ENCODE measurements at places on chromosomes 3 and 15.
A peak's percentile ranks its signal among the peaks of the same experiment; 100 is the strongest.

- no peak for DNase-seq
These were observed 495.5 kb downstream of the NLGN1 start for GRCh38 chr3:173893066-173893465.

GRCh38 chr3:71577011-71577410 lies 6.5 kb downstream of the FOXP1 start:
- DNase-seq, result no peak

- DNase-seq, result no peak
These were observed 76.6 kb downstream of the GBE1 start for GRCh38 chr3:81684751-81685395.

DNA sequence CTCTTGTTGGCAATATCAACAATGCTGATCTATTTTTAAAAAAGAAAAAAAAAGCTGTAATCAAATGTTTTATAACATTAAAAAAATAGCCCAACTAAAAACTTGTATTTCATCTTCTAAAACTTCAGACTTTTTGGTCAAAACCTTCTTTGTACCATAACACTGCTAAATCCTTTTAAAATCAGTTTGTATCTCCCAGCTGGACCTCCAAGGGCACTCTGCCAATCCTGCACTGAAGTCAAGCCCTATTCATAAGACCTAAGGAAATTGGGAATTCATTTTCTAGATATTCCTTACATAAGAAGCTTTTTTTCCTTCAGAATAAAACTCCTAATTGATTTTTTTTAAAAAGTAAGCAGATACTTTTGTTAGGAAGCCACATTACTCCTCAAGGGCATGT lies 38.2 kb upstream of the HCLS1 start:
- no peak for DNase-seq

DNA sequence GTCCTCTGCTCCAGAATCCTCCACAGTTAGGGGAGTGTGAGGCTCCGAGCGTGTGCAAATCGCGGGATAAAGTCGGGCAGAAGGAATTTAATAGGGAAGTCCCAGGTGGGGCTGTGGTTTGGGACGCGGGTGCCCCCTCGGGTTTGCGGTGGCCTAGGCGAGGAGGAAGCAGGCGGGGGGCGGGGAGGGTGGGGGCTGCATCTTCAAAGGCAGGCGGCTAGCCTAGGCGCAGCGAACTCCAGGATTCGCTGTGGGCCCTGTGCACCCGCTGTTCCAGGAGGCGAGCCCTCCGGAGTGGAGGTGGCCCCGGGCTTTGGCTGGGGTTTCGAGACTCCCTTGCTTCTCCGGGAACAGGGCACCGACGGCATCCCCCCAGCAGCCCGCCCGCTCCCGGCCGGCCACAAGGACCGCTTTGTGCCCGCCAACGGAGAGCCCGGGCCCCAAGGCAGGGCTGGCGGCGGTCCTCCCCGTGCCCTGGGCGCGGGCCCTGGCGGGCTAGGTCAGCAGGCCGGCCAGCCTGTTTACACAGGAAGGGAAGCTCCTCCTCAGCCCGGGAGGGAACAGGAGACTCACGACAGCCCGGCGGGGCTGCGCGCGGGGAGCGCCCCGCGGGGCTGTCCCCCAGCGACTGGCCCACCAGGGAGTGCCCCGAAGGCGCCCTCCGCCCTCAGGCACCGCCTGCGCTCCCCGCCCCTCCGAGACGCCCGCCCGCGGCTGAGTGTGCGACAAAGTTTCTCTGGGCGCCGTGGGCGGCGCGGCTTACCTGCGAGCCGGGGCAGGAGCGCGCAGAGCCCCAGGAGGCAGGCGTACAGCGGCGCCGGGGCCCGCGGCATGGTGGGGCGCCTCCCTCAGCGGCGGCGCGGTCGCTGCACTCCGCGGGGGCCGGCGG lies 753 bp downstream of the ITGB5 start:
- DNase-seq, result no peak

- peak; percentile 34 for DNase-seq
These were observed 25.7 kb downstream of the RPLP1 start for GRCh38 chr15:69478259-69478781.

GRCh38 chr15:45126535-45127158 lies 3.0 kb downstream of the DUOXA1 start:
- no peak for DNase-seq

- no peak for DNase-seq
These were observed 121.3 kb downstream of the THRB start for GRCh38 chr3:24373198-24373959.

GRCh38 chr3:24338409-24339130 lies 156.1 kb downstream of the THRB start:
- DNase-seq, result no peak

DNA sequence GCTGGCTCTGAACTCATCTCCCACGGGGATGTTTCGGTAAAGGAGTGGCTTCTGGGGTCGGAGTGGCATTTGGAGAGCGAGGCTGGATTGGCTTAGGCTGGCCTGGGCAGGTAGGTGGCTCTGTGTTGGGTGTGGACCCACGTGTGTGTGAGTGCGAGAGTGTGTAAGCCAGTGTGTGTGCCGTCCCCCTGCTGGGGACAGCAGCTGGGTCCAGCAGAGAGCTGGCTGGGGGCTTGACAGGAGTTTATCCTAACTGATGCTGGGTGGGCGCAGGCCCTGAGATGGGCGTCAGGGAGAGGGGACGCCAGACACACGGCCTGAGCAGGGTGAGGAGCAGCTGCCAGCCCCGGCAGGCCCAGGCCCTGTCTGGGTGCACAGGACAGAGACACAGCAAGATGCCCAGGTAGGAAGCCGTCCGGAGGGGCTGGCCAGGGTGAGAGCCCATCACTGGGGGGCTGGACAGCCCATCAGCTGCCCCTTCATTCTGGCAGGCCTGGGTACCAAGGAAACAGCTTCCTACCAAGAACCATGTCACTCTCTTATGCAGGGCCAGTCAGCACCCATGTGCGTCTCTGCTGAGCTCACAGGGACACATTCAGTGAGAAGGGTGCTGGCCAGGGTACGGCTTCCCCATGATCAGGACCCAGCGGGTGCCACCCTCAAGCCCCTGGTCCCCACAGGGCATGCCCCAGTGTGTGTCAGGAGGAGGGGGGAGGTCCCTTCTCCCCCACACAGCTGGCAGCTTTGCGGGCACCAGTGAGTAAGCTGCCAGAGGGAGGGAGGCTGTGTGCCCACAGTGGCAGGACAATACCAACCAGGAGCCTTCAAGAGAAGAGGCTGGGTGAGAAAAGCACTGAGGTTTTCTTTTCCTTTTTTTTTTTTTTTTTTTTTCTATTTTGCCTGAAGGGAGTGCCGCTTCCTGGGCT lies 1.1 kb downstream of the PAK6 start:
- DNase-seq, result no peak

GRCh38 chr15:67571648-67572415 lies 29.3 kb downstream of the MAP2K5 start:
- DNase-seq, result no peak

DNA sequence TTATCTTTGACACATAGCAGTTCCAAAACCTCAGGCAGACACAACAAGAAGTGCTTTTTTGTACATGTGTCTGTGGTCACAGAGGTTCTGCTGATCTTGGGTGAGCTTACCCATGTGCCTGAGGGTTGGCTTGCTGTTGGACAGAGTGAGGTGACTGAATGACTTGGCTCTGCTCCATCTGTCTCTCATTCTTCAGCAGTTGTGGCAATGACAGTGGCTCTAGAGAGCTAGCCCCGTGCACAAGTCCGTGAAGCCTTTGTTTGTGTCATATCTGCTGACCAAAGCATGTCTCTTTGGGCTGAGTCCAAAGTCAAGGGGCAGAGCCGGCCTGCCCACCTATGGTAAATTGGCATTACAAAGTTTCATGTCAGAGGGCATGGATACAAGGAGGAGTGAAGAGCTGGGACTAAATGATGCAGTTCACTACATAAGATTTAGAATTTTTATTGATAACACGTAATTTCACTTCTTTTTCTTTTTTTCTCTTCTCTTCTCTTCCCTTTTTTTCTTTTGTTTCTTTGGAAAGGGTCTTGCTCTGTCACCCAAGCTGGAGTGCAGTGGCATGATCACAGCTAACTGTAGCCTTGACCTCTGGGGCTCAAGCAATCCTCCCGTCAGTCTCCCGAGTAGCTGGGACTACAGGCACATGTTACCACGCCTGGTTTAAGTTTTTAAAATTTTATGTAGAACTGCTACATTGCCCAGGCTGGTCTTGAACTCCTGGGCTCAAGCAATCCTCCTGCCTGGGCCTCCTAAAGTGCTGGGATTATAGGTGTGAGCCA lies 77.9 kb downstream of the ITPR1 start:
- no peak for DNase-seq

- DNase-seq, result no peak
These were observed 42.4 kb downstream of the REC114 start for GRCh38 chr15:73485372-73485771.

DNA sequence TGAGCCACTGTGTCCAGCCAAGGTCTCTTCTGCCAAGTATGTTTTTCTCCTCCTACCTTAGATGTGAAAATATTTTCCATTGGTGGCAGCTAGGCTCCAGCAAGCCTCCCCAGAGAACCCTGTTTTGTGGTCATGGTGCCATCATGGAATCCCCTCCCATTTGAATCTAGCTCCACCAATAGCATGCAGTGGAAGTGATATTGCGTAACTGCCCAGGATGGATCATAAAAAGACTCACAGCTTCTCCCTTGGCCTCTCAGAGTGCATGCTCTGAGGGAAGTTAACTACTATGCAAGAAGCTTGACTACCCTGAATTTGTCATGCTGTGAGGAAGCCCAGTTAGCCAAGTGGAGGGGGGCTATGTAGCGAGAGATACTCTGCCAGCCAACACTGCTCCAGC lies 27.5 kb downstream of the CRYGS start:
- DNase-seq, result no peak

DNA sequence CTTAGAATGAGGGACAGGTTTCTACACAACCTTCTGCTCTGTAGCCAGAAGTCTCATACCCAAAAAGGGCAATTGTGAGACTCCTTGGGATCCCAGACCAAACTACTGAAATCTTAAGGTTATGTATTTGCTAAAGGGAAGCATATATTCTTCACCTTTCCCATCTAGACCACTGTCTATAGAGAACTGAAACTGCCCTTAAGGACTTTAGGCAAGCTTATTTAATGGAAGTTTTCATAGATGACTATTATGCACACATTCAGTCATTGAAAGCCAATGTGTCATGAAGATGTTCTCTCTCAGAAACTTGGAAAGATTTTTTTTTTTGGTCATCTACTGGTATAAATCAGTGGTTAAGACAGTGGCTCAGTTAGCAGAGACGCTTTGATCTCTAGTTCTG lies 365.3 kb downstream of the MCTP2 start:
- DNase-seq, result no peak

DNA sequence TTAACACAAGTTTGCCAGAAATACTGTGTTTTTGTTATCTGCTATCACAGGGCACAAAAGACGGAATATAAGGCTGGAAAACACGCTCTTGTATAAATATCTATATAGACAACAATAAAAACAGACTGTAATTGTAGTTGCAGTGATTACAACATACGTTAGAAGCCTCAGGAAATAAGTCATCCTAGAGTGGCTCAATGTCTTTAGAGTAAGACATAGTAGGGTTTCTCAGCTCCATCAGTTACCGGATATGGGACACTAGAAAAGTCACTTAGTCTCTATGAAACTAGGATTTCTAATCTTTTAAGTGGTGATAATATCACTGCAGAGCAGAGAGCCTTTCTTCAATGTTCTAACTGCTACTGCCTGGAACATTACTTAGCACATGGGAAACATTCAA lies 208.8 kb downstream of the STAG1 start:
- no peak for DNase-seq

DNA sequence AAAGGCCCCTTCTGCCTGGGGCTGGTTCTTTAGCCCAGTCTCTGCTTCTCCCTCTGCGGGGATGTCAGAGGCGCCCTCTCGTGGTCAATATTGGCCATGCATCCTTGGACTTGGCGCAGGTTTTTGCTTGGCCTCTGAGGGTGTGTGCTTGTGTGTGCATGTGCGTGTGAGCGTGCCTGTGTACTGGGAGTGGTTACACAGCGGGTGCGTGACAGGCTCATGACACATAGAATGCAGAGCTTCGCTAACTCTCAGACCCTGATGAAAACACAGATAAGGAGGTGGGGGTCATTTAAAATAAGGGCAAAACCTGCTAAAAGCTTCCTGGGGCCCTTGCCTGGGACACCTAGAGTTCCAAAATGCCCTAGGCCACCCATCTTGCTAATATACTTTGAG lies 160.9 kb downstream of the SMAD6 start:
- DNase-seq, result peak; percentile 64

GRCh38 chr15:50055332-50055731 lies 63.7 kb downstream of the ATP8B4 start:
- no peak for DNase-seq

DNA sequence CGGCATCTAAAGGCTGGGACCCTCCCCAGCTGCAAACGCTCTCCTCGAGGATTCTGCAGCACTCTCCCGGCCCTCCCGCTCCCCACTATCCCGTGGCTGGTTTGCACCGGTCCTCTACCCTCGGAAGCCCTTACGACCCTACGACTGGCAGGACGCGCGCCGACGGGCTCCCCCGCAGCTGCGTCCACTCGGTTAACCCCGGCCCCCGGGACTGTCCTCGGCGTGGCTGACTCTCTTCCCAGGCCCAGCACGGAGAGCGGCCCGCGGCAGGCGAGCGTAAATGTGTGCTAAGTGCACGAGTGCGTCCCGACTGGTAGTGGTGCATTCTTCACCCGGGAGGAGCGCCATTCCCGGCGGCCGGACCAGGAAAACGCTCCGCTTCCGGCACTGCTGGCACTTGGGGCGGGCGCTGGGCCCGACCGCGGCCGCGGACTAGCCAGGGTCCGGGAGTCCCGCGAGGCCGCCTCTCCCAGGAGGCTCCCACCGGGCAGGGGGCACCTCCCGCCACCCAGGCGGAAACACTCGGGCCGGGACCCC lies 508 bp downstream of the GORASP1 start:
- DNase-seq, result no peak

DNA sequence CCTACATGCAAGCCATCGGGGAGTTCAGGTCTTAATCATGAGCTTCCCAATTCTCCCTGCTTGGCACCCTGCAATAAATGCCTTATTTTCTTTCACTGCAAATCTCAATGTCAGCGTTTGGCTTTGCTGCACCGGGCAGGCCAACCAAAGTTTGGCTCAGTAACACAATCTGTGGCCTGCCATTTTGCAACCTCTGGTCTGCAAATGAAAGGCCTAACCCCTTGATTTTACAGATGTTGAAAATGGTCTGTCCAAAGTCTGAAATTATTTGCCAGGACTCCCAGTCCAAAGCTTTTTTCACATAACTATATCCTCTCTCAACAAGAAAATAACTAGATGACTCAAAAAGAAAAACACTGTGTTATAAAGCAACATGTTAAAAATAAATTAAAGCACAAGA lies 34.0 kb upstream of the LEKR1 start:
- no peak for DNase-seq

GRCh38 chr3:48696601-48697000 lies 10.9 kb upstream of the NCKIPSD start:
- no peak for DNase-seq

DNA sequence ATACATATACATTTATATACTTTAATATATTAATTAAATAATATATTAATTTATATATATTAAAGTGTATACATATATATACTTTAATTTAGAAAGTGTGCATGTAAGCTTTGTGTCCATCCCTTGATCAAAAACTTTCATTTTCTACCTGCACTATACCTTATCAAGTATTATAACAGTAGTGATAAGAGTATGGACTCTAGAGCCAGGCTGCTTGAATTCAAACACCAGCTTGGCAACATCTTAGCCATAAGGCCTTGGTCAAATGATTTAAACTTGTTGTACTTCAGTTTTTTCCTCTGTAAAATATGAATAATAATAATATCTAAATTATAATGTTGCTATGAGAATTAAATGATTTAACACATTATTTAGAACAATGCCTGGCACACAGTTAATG lies 327.6 kb upstream of the NECTIN3 start:
- no peak for DNase-seq

Data from activated naive CD4-positive, alpha-beta T cell (primary cell).